Stimulated activated CD8-positive, alpha-beta memory T cell treated with anti-CD3 and anti-CD28 coated beads, Interleukin-4, amount 100 ng/mL, for 4 hours (primary cell): ENCODE measurements at places on chromosomes 4 and X.

GRCh38 chr4:76779740-76780459 lies 118.0 kb downstream of the SOWAHB start:
- no peak for DNase-seq

GRCh38 chr4:6071959-6072720 lies 53.9 kb upstream of the C4orf50 start:
- no peak for DNase-seq

- DNase-seq: no peak
These were observed 951.1 kb downstream of the FAT4 start for GRCh38 chr4:126265888-126266287.

GRCh38 chrX:130896026-130896425 lies 7.0 kb downstream of the ENOX2 start:
- no peak for DNase-seq

DNA sequence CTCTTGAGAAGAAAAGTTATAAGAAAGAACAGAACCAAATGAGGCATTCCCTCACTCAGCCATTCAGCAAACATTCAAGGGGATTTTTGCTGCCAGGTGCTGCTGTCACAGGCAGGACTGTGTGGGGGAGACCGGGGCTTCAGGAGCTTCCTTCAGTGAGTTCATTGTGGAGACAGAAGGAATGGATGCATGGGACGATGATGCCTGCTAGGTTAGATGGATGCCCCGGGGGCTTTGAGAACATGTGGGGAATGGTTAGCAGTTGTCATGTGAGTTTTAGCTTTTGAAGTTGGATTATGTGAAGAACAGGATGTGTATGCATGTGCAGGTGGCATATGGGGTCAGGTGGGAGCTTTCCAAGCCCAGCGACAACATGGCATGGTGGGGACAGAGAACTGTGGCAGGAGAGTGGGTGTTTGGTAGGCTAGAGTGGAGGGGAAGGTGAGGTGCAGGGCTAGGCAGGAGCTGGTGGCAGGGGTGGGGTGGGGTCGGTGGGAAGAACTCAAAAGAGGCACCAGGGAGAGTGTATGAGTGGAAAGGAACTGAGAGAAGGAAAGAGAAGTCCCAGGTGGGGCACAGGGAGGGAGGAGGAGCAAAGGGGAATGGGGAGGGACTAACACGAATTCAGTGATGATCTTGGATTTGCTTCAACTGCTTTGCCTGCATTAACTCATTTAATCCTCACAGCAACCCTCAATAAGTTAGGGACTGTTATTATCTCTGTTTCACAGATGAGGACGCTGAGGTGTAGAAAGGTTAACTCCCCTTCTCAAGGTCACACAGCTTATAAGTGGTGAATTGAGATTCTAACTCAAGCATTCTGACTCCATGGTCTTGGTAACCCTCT lies 8.4 kb downstream of the DCUN1D4 start:
- no peak for DNase-seq

DNA sequence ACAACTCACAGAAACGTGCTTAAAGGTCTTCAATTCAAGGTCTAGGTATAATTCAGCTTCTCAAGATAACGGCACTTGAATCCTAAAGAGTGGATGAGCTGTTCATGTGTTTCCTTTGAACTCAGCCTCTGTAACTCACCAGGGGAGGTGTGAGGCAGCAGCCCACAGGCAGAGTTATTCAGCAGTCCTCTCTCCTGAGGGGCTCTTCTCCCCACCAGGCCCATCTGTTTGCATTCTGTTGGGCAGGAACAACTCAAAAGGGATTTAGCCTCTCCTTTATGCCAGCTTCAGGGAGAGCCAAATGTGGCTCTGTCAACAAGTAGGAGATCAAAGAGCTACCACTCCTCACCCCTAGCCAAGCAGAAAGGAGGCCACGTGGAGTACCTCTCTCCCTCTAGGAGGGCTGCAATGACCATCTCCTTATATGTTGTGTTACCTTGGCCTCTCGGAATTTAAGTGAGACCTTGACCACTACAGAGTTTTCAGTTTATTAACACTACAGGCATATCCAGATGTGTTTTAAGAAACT lies 151.2 kb downstream of the SPATA18 start:
- DNase-seq: no peak

DNA sequence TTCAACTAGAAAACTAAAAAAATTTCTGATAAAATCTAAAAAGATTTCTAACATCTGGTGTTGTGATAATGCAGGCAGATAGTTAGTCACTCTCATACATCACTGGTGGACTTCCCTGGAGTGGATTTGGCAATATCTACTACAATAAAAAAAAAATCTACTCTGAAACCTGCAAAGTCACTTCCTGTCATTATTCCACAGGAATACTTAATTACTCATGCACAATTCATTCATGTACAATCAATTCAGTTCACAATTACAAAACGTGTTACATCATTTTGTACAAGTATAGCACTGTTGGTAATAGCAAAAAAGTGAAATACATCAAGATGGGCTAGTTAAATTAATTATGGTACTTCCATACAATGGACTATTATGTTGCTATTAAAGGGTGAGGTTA lies 16.5 kb upstream of the RHOH start:
- DNase-seq: no peak

DNA sequence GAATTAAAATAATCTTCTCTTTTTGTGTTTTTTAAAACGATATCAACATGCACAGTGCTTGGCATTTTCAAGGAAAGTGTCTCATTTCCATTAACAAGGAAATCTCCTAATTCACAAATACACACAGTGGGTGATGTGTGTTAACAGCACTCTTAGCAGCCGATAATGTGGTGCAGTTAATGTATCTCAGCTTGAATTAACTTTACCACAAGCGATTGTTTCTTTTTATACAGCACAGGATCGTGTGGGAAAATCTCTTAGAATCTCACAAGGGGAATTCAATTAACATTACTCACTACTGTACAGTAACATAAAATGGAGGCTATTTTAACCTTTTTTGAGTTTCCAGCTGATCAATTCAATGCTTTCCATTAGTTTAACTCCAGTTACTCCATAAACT lies 1841.9 kb downstream of the STIM2 start:
- DNase-seq: no peak

DNA sequence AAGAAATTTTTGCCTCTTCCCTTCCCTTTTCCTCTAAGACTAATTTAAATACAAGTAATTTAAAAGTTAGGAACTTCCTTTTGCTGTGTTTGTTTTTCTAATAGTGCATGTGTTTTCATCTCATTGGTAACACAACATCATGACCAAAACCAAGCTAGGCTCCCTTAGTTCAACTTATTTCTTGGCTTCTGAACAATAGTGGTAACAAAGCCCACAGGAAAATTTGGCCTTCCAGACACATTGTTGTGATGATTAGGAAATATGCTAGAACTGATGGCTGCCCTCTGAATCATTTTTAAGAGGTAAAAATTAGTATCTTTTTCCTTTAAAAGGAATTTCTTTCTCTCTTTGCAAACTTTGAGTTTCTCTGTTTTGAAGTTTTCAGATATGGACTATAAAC lies 25.5 kb upstream of the TEC start:
- no peak for DNase-seq

GRCh38 chrX:74286950-74287740 lies 16.8 kb upstream of the ZCCHC13 start:
- no peak for DNase-seq

DNA sequence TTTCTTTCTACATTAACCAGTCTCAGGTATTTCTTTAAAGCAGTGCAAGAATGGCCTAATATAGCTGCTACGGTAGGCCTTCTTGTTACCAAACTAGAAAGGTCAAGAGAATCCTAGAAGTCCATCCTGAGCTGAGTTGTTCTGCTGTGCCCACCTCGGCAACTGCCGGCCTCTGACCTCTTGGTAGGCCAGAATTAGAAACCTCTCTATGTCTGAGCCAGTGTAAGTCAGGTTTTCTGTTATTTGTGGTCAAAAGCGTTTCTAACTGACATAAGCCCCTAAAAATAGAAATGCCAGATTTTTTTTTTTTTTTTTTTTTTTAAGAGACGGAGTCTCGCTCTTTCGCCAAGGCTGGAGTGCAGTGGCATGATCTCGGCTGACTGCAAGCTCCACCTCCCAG lies 43.1 kb downstream of the SOWAHB start:
- DNase-seq: no peak

DNA sequence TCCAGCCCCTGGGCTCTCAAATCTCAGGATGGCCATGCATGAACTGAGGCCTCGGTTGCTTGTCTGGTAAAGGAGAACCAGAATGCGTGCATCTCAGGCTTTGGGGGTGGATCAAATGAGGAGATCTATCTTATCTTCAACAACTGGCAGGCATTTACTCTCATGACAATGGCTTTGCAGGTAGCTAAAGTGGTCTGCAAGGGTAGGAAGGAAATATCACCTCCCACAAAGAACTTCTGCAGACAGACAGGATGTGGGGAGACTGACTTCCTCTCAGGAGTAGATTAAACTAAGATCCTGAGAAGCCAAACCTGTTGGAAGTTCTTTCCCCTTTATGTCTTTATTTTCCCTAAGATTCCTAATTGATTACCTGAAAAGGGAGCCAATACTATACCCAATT lies 7.8 kb downstream of the LDB2 start:
- no peak for DNase-seq

- no peak for DNase-seq
These were observed 44.5 kb downstream of the BRWD3 start for GRCh38 chrX:80765220-80765625.

GRCh38 chr4:2265113-2266110 lies 3.5 kb upstream of the MXD4 start:
- no peak for DNase-seq

DNA sequence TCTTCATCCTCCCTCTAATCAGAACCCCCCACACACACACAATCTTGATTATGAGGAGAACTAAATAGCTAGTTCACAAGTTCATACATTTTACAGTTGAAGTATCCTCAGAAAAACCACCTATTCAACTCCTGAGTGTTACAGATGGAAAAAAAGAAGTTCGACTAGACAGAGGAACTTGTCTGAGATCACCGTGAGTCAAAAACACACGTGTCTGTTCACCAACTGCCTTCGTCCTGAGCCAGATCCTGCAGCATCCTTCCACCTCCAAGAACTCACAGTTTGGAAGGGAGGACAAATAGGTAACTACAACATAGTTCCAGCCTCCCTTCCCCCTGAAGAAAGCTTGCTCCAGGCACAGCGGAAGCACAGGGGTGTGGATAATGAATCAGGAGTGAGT lies 19.0 kb upstream of the IRAK1 start:
- DNase-seq: no peak

GRCh38 chr4:182091128-182091527 lies 152.1 kb upstream of the TENM3 start:
- DNase-seq: no peak

DNA sequence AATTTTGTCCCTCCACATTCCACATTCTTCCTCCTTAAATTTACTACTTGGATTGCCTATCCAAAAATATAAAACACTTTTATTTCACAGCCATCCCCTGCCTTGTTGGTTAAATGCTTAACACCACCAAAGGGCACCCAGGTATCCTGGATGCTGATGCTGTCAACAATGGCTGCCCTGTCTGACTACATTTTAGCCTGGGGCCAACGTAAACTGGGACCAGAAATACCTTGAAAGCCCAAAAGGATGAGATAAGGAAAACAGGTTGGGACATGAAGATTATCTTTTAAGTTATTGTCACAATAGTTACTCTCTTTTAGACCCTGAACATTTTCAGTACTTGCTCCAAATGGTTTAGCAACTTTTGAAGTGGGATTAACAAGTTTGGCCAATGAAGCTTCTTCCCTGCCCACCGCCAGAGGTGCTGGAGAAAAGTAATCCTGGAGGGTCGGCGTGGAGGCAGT lies 775 bp upstream of the YIPF6 start:
- DNase-seq: no peak

- no peak for DNase-seq
These were observed 16.5 kb downstream of the MCF2 start for GRCh38 chrX:139691493-139691842.

- no peak for DNase-seq
These were observed 174.0 kb upstream of the PRPS2 start for GRCh38 chrX:12617241-12617640.

DNA sequence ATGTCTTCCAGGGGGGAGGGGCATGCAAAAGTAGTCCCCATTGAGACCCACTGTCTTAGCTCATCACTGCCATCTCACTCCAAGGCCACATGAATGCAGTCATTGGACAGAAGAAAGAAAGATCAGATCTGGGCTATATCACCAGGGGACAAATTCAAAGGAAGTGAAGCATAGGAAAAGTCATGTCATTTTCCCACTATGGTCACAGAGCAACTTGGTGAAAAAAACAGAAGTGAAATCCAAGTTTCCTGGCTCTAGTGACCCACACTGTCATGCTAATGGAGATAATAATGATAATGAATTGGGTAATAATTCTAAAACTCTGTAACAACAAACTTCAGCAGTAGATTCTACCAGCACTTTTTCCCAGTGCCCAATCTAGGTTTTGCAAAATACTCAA lies 9.9 kb downstream of the LHFPL1 start:
- no peak for DNase-seq

DNA sequence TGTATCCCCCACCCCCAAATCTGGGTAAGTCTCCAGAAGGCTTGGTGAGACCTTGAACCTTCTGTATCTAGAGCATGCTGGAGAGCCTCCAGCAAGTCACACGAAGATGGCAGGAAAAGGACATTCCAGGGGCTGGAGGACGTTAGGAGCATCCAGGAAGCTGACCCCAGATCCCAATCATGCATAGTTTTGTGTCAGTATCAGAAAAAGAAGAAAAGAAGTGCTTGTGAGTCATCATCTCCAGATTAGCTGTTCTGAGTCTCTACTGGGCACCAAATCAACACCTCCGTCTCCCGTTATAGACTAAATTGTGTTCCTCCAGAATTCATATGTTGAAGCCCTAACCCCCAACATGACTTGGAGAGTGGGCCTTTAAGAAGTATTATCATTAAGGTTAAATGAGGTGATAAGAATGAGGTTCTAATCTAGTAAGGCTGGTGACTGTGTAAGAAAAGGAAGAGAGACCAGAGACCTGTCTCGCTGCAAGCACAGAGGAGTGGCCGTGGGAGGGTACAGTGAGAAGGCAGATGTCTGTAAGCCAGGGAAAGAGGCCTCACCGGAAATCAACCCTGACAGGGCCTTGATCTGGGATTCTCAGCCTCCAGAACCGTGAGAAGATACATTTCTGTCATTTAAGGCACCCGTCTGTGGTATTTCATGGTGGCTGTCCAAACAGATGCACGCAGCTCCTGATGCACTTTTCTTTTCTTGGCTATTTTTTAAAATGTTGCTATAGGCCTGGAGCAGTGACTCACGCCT lies 38.1 kb upstream of the CLDN24 start:
- no peak for DNase-seq

DNA sequence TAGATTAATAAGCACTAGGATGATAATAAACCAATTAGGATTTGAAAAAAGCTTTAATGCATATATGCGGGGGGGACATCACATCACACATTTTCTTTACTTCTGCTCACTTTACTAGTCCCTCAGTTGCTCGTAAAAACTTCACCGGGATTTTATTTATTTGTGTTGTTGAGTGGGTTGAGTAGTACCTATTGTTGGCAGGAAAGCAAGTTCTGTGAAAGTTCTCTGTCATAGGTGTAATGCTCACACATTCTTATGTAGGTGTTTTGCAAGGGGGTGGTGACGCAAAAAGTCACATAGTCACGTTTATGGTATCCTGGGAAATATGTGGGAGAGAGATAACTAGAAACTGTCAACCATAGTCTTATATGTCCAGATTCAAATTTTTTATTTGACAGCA lies 65.3 kb downstream of the PDLIM5 start:
- DNase-seq: no peak
